ENCODE measurements at places on chromosomes 5 and 9.

- no peak for DNase-seq
- no peak overlapping the region for H3K4me3 ChIP-seq
- peaks cover 20% of the 10 kb centered on the region for H3K27me3 ChIP-seq
- peak overlapping the region; percentile 92 for H3K27ac ChIP-seq
Measured at GRCh38 chr9:129497005-129497812, 123.7 kb downstream of the C9orf50 start.

GRCh38 chr9:86469476-86470250 lies 115.5 kb upstream of the TUT7 start:
- no peaks in the 10 kb centered on the region for H3K27me3 ChIP-seq
- DNase-seq = no peak
- no peak overlapping the region for H3K4me3 ChIP-seq
- H3K4me1 ChIP-seq = no peaks in the 10 kb centered on the region

GRCh38 chr5:72543811-72544210 lies 36.6 kb upstream of the ZNF366 start:
- DNase-seq = no peak
- no peaks in the 10 kb centered on the region for H3K4me1 ChIP-seq
- H3K27ac ChIP-seq = no peak overlapping the region
- H3K36me3 ChIP-seq = no peaks in the 10 kb centered on the region

- H3K27me3 ChIP-seq = no peaks in the 10 kb centered on the region
- no peak overlapping the region for H3K27ac ChIP-seq
- H3K36me3 ChIP-seq = no peaks in the 10 kb centered on the region
- no peak for DNase-seq
- peaks cover 4% of the 10 kb centered on the region for H3K4me1 ChIP-seq
Measured at GRCh38 chr9:129582855-129583254, 38.0 kb downstream of the C9orf50 start.

DNA sequence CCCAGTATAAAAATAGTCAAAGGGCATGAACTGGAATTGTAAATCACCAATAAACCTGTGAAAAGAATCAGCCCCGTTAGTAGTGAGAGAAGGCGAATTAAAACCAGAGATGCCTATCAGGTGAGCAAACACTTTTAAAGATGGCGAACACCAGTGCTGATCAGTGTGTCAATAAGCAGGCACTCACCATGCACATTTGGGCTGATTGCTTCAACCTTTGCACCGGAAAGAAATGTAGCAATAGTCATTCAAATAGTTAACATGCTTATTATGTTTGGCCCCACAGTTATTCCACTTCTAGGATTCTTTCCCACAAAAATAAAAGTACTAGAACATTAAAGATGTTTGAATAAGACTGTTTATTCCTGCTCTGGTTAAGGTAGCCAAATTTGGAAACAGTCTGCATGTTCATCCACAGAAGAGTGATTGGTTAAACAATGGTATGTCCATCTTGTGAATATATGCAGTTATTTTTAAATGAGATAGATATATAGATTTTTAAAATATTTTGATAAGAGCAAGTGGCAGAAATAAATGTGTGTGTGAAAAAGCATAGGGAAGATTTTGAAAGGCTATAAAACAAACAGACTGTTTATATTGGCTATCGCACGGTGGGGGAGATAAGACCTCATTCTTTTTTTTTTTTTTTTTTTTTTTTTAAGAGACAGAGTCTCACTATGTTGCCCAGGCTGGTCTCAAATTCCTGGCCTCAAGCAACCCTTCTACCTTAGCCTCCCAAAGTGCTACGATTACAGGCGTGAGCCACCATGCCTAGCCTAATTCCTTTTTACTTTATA lies 112.2 kb downstream of the PIP5K1B start:
- H3K4me3 ChIP-seq = no peak overlapping the region
- H3K4me1 ChIP-seq = no peaks in the 10 kb centered on the region
- H3K27me3 ChIP-seq = no peaks in the 10 kb centered on the region
- H3K36me3 ChIP-seq = no peaks in the 10 kb centered on the region

- H3K4me1 ChIP-seq = no peaks in the 10 kb centered on the region
- no peaks in the 10 kb centered on the region for H3K27me3 ChIP-seq
- H3K36me3 ChIP-seq = no peaks in the 10 kb centered on the region
- H3K27ac ChIP-seq = no peak overlapping the region
- H3K4me3 ChIP-seq = no peak overlapping the region
Measured at GRCh38 chr5:101904736-101905135, 391.3 kb downstream of the SLCO4C1 start.

DNA sequence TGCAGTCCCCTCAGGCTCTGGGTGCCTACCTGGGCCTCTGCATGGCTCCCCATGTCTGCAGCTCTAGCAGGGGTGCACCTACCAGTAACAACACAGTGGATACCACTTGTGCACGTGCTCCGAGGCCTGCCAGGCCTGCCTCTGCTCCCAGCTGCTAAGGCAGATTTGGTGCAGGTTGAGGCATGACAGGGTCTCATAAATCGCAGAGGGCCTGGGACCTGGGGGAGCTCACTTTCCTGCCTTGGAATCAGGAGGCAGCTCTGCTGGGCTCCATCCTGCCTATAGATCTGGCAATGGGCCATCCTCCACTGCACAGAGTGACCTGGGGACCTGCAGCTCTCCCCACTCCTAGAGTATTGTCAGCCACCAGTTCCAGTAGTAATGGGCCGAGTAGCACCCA lies 121.9 kb upstream of the CXCL14 start:
- H3K27ac ChIP-seq = no peak overlapping the region
- H3K27me3 ChIP-seq = no peaks in the 10 kb centered on the region
- H3K36me3 ChIP-seq = no peaks in the 10 kb centered on the region

DNA sequence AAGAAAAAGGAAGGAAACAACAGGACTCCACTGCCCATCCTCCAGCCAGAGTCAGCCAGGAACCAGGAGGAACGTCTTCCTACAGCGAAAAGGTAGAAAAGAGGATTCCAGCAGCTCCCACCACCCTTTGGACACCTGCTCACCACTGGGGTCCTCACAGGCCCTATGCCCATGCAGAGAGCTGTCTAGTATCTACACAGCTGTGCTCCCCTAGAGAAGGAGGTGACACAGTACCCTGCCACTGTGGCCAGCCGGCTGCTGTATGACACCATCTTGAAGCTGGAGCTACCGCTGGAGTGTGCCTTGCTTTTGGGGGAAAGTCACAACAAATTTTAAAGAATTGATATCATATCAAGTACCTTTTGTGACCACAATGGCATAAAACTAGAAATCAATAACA lies 92.6 kb downstream of the GTF3C4 start:
- no peak for DNase-seq
- no peaks in the 10 kb centered on the region for H3K36me3 ChIP-seq
- no peaks in the 10 kb centered on the region for H3K4me1 ChIP-seq
- no peak overlapping the region for H3K4me3 ChIP-seq
- H3K27ac ChIP-seq = no peak overlapping the region

- peaks cover 5% of the 10 kb centered on the region for H3K4me1 ChIP-seq
- H3K27ac ChIP-seq = no peak overlapping the region
- no peak for DNase-seq
Measured at GRCh38 chr9:105700668-105701067, 6.3 kb downstream of the TMEM38B start.

GRCh38 chr5:93274291-93274690 lies 306.7 kb downstream of the NR2F1-AS1 start:
- H3K4me3 ChIP-seq = no peak overlapping the region
- no peak overlapping the region for H3K27ac ChIP-seq
- H3K4me1 ChIP-seq = no peaks in the 10 kb centered on the region
- no peaks in the 10 kb centered on the region for H3K27me3 ChIP-seq
- H3K36me3 ChIP-seq = no peaks in the 10 kb centered on the region

- DNase-seq = no peak
- H3K27ac ChIP-seq = no peak overlapping the region
- no peak overlapping the region for H3K4me3 ChIP-seq
- H3K36me3 ChIP-seq = no peaks in the 10 kb centered on the region
- H3K27me3 ChIP-seq = no peaks in the 10 kb centered on the region
Measured at GRCh38 chr5:179217356-179217755, 127.9 kb downstream of the ADAMTS2 start.

DNA sequence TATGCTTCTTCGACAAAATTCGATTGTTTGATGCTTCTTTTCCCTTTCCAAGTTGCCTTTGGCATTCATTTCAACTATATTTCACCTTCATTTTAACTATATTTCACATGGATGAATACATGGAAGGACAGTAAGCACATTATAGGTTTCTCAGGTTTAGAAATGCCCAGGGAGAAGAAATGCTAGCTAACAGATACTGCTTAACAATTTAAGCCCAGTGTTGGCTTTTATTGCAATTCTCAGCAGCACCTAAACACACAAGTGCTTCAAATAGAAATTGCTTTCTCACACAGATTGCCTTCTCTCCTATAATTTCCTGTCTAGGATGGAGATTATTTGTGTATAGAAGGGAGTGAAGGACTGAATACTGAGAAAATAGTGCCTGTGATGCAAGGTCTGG lies 30.2 kb upstream of the SMC5 start:
- H3K36me3 ChIP-seq = no peaks in the 10 kb centered on the region
- H3K27ac ChIP-seq = no peak overlapping the region
- DNase-seq = no peak
- no peaks in the 10 kb centered on the region for H3K4me1 ChIP-seq
- H3K27me3 ChIP-seq = no peaks in the 10 kb centered on the region

- H3K4me3 ChIP-seq = no peak overlapping the region
- no peak for DNase-seq
- H3K27me3 ChIP-seq = no peaks in the 10 kb centered on the region
- H3K27ac ChIP-seq = no peak overlapping the region
- H3K36me3 ChIP-seq = no peaks in the 10 kb centered on the region
Measured at GRCh38 chr5:8394965-8395364, 526.0 kb downstream of the MTRR start.

DNA sequence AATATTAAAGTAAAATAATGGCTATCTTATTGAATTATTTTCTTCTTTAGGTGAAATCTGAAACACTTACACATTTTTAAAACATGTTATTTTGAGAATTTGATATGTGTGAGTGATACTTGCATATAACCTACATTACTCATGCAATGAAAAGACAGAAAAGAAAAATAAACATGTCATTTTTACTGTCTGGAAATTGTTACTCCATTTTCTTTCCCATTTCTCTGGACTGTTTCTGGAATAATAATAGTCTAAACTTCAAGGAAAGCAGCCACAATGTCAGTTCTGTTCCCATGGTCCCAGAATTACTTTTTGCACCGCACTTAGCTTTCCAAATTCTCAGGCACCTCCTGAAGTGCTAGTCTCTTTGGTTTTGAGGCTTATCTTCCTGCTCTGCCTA lies 145.5 kb downstream of the PRR16 start:
- no peak overlapping the region for H3K4me3 ChIP-seq
- H3K4me1 ChIP-seq = no peaks in the 10 kb centered on the region
- no peak overlapping the region for H3K27ac ChIP-seq
- no peaks in the 10 kb centered on the region for H3K36me3 ChIP-seq
- no peaks in the 10 kb centered on the region for H3K27me3 ChIP-seq
- no peak for DNase-seq

DNA sequence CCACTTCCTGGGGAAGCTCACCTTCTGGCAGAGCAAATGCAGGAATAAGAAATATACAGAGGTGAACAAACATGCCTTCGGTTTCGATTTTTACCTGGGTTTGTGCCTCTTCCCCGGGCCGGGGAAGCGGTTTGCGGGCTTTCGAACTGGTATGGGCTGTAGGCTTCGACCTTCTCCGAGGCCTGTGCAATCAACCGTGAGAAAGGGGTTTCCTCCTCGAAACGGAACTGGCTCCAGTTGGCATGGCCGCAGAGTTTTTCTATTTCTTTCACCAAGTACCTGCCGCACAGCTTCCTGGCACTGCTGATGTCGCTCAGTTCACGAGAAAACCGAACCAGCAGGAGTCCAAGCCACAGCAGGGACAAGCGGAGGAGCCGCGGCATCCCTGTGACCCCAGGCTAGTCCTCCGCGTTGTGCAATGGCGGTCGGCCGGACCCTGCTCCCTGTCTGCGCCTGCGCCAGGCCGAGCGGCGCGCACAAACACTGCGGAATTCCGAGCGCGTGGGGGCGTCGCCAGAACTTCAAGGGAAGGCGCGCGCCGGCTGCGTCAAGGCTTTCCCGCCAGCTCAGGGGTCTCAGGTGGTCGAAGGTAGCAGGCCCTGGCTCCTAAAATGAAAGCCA lies at the start of gene INSL6:
TSS of gene INSL6 (minus strand) at position 420 of the 621 bp plus-strand sequence. CDS start at position 383, 37 bp downstream.
- H3K36me3 ChIP-seq = no peaks in the 10 kb centered on the region
- H3K27me3 ChIP-seq = no peaks in the 10 kb centered on the region
- no peak within 1 kb of the TSS for H3K27ac ChIP-seq
- no peaks in the 10 kb centered on the region for H3K4me1 ChIP-seq
- DNase-seq = no peak

DNA sequence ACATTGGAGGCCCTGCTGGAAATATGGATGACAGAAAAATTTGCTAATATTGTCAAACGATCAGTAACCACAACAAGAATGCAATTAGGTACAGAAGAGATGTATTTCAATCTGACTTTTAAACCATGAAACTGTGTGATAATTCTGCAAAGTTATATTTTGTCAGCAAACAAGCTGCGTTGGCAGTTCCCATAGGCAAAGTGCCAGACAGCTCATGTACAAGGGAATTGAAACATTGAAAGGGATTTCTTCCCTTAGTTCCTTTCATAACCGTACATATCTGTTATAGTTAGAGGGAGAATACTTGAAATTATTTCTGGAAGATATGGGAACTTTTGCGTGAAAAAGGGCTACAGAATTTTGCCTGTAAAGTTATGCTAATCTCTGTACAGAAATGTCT lies 419.4 kb upstream of the PTGER4 start:
- no peaks in the 10 kb centered on the region for H3K4me1 ChIP-seq
- no peak for DNase-seq
- H3K4me3 ChIP-seq = no peak overlapping the region
- no peaks in the 10 kb centered on the region for H3K36me3 ChIP-seq

DNA sequence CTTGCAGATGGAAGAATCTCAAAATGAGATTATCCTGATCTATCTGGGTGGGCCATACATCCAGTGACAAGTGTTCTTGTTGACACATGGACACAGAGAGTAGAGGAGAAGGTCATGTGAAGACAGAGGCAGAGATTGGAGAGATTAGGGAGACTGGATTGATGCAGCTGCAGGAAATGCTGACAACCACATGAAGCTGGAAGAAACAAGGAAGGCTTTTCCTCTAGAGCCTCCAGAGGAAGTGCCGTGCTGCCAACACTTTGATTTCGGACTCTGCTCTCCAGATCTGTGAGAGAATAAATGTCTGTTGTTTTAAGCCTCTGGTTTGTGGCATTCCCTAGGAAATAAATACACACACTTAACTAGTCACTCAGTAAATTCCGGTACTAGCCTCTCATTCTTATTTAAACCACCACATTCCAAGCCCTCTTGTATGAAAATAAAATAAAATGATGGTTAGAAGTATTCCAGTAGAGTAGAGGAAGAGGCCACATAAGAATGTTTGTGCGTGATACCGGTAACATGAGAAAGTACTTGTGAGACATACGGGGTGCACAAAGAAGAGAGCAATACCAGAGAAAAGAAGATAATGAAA lies 110.9 kb upstream of the DMAC1 start:
- no peak overlapping the region for H3K4me3 ChIP-seq
- peak overlapping the region; percentile 39 for H3K27ac ChIP-seq
- no peaks in the 10 kb centered on the region for H3K36me3 ChIP-seq
- no peaks in the 10 kb centered on the region for H3K4me1 ChIP-seq
